ENCODE measurements at places on chromosomes 5 and 9.

DNA sequence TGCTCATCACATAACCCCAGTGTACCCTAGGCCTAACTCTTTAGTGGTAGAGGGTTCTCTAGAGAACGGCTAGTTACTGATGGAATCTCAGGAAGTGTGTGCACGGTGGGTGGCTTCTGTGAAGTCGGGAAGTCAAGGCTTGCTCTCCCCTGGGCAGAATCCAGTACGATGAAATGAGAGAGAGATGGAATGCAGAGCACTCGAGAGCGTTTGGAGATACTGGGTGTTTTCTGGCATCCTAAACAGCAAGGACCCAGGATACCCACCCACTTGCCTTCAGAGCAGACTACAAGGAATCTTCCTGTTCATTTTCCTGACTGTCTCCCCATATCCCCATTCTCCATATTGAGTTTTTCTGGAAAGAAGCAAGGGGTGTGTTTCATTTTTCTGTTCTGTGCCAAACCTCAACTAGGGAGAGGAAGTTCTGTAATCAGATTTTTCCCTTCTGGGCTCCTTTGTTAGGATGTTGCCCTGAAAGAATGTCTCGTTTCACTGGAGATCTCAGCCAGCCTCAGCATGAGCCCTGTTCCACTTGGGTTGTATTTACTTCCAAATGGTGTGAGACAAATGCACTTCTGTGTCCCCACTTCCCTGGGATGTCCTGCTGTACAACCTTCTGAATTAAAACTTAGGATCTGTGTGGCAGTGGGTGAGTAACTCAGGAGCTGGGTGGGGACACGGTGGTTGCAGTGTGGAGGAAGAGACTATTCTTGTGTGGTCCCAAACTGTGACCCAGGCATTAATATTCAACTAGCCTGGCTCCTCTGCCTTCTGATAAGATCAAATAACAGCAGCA, 108.9 kb upstream of the SPRY4 start:
- no peak for DNase-seq

- no peak for DNase-seq
These were observed 31.0 kb downstream of the CAMK4 start for GRCh38 chr5:111255169-111255568.

GRCh38 chr5:112208699-112209615, 210.1 kb downstream of the EPB41L4A start:
- no peak for DNase-seq

- no peak for DNase-seq
These were observed 265.8 kb downstream of the ADAMTSL1 start for GRCh38 chr9:18739641-18740318.

- no peak for DNase-seq
These were observed 32.3 kb upstream of the KIF2A start for GRCh38 chr5:62273687-62274086.

- no peak for DNase-seq
These were observed 3.3 kb downstream of the NCBP1 start for GRCh38 chr9:97636903-97637302.

- DNase-seq, result no peak
These were observed 11.1 kb downstream of the FGF1 start for GRCh38 chr5:142674531-142675469.
